Breast epithelium (tissue), 4 donors: ENCODE measurements at places on chromosomes 5 and 9. TPM values are rescaled to one million over a fixed set of nuclear protein-coding genes. Genes with fewer than 3 reads are reported as not detected.

DOCK2 gene
- total RNA-seq, result 19.8 TPM

NAIP gene
- 70.0 TPM for total RNA-seq

IL4 gene
- total RNA-seq, result not detected

DNA sequence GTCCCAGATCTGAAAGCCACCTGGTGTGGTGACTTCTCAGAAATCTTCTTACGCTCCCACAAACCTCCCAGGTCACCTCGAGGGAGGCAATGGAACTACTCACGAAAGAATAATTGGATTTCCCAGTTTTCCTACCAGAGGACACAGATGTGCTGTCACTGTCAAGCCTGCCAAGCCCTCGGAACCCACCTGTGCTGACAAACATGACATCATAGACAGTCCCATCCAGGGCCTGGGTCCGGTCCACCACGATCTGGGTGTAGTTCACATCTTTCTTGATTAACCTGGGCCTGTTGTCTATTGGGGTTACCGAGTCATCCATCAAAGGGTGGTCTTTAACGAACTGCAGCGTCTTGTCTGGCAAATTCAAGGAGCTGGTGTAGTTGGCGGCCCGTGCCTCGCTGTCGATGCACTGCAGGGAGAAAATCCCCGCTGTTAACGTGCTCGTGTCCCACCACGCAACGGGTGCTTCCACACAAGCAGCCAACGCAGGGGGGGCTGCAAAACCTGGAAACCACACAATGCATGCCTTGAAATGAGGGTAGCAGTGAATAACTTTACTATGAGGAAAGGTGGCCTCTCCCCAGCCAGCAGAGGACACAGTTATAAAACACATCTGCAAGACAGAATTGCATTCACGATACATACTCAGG, 69.0 kb downstream of the SECISBP2 start:
- peak; percentile 22 for DNase-seq

DNA sequence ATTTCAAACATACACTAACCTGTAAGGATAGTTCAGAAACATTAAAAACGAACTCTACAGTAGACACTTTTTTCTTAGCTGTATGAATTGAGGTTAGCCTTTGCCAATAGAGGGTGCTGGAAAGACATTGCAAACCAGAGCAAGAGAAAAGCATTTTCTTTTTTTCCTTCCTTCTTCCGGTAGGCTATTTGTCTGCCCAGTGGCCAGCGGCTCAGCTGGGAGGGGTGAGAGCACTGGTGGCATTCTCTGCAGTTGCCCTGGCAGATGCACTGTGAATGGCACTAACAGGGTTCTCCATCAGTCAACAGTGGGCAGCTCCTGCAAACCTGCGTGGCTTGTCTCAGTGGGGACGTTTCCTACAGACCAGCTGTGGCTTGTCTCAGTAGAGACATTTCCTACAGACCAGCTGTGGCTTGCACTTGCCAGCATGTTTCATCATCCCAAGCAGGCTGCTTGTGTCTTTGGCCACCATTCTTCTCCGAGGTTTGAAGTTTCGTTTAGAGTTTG, 984.5 kb upstream of the CDH18 start:
- DNase-seq, result no peak
